IMR-90 (cell line): ENCODE measurements at places on chromosomes 11 and 22.

- DNase-seq: peak; percentile 71
- no peaks in the 10 kb centered on the region for H3K36me3 ChIP-seq
- H3K27me3 ChIP-seq: no peaks in the 10 kb centered on the region
- H3K27ac ChIP-seq: no peak overlapping the region
- no peaks in the 10 kb centered on the region for H3K4me1 ChIP-seq
- H3K4me3 ChIP-seq: no peak overlapping the region
Observed at GRCh38 chr11:109062445-109062844, 359.5 kb upstream of the C11orf87 start.

DNA sequence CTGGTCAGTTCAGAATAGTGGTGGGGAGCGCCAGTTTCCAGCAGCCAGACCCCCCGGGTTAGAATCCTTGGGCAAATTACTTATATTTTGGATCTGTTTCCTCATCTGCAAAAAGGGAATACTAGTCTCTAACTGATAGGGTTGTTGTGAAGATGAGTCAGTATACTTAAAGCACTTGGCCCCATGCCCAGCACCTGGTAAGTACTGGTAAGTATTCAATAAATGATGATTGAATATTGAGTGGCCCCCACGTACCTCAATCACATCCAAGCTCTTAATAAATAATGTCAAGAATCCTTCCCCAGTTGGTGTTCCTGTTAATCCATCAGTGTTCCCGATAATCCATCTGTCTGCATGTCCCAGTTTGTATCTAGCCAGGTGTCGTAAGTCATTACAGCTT, 12.1 kb downstream of the ACP2 start:
- H3K27ac ChIP-seq: no peak overlapping the region
- no peak overlapping the region for H3K4me3 ChIP-seq
- peaks cover 14% of the 10 kb centered on the region for H3K4me1 ChIP-seq
- peak; percentile 68 for DNase-seq

- peaks cover 78% of the 10 kb centered on the region for H3K36me3 ChIP-seq
- H3K4me3 ChIP-seq: no peak overlapping the region
- no peak for DNase-seq
- H3K27ac ChIP-seq: no peak overlapping the region
- no peaks in the 10 kb centered on the region for H3K27me3 ChIP-seq
Observed at GRCh38 chr22:50435291-50436014, 39.4 kb downstream of the SBF1 start.

DNA sequence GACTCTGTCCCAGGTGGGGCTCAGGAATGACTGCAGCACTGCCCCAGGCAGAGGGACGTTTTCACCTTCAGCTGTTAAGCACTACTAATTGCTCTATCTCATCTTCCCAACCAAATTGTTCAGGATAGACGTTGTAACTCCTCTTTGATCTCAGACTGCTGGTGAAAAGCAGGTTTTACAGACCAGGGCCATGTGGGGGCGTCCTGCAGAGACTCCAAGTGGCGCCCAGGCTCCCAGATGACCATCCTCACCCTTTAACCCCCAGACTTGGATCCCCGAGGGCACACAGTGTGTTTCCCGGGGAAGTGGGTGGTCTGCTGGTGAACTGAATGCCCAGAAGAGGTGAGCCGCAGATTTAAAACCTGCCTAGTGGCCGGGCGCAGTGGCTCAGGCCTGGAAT, 23.9 kb downstream of the FADD start:
- H3K36me3 ChIP-seq: no peaks in the 10 kb centered on the region
- H3K4me3 ChIP-seq: no peak overlapping the region
- H3K4me1 ChIP-seq: 0 out of 2 replicates have a peak, but pooled peaks cover 2% of the 10 kb centered on the region
- DNase-seq: no peak

GRCh38 chr11:60370811-60371298, 7.5 kb upstream of the MS4A7 start:
- no peaks in the 10 kb centered on the region for H3K4me1 ChIP-seq
- no peak overlapping the region for H3K4me3 ChIP-seq
- no peaks in the 10 kb centered on the region for H3K27me3 ChIP-seq
- DNase-seq: no peak

DNA sequence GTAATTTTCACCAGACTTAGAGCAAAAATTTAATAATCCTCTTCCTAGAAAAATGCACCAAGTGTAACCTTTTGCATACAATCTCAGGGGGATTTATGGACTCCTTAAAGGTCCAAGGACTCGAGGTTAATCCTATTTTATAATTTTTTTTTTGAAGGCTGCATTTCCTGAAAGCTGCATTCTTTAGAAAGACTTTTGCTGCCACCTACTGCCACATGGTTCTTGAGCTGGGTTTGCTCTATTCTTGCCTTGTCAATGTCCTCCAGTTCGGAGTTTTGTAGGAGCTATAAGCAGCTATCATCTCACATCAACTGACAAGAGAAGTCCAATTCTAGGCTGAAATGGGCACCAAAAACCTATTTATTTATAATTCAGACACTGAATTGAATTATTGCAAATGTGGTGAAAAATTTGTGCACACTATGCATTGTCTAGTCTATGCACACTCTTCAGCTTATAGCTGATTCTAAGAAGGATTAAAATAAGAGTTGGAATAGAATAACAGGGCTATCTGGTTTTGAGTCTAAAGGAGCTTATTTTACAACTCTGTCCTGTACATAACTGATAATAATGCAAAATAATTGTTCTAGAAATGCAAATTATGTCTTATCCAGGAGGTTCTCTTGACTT, 31.3 kb downstream of the TRAF6 start:
- H3K27me3 ChIP-seq: no peaks in the 10 kb centered on the region
- no peaks in the 10 kb centered on the region for H3K4me1 ChIP-seq
- no peak overlapping the region for H3K4me3 ChIP-seq
- no peak overlapping the region for H3K27ac ChIP-seq
- DNase-seq: peak; percentile 59
- peaks cover 1% of the 10 kb centered on the region for H3K36me3 ChIP-seq

DNA sequence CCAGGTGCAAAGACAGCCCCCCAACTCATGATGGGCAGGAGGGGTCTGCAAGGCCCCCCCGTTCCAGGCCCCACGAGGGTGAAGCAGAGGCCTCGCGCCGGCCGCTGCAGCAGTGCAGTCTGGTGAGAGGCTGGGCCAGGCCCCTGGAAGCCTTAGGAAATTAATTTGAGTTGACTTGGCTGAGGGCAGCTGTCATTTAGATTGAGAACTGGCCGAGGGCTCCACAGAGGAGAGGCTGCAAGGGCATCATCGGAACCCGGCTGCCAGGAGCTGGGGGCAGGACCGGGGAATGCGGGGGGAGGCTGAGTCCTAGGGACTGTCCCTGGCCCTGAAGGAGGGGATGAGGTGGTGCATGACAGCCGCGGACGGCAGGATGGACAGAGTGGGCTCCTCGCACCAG, 39.9 kb downstream of the MN1 start:
- peaks cover 14% of the 10 kb centered on the region; the same call in 1 of the 2 replicates for H3K36me3 ChIP-seq
- H3K4me3 ChIP-seq: no peak overlapping the region
- H3K27ac ChIP-seq: no peak overlapping the region
- DNase-seq: no peak
- H3K27me3 ChIP-seq: no peaks in the 10 kb centered on the region

GRCh38 chr22:35154937-35155387, 89.0 kb downstream of the ISX start:
- H3K36me3 ChIP-seq: no peaks in the 10 kb centered on the region
- H3K27me3 ChIP-seq: no peaks in the 10 kb centered on the region
- no peak overlapping the region for H3K4me3 ChIP-seq
- H3K4me1 ChIP-seq: no peaks in the 10 kb centered on the region

- peaks cover 39% of the 10 kb centered on the region for H3K27me3 ChIP-seq
- no peak overlapping the region for H3K27ac ChIP-seq
- DNase-seq: no peak
- no peaks in the 10 kb centered on the region for H3K4me1 ChIP-seq
Observed at GRCh38 chr22:36938028-36938425, 24.6 kb downstream of the CSF2RB start.

GRCh38 chr22:45769569-45770210, 98.1 kb downstream of the ATXN10 start:
- no peak overlapping the region for H3K4me3 ChIP-seq
- no peaks in the 10 kb centered on the region for H3K27me3 ChIP-seq
- H3K36me3 ChIP-seq: peaks cover 6% of the 10 kb centered on the region
- H3K4me1 ChIP-seq: no peaks in the 10 kb centered on the region

- H3K27me3 ChIP-seq: no peaks in the 10 kb centered on the region
- no peak overlapping the region for H3K27ac ChIP-seq
- H3K4me1 ChIP-seq: peaks cover 7% of the 10 kb centered on the region
- DNase-seq: no peak
- no peaks in the 10 kb centered on the region for H3K36me3 ChIP-seq
Observed at GRCh38 chr11:78261367-78261766, 72.6 kb downstream of the USP35 start.

- DNase-seq: no peak
- H3K4me1 ChIP-seq: no peaks in the 10 kb centered on the region
- no peak overlapping the region for H3K4me3 ChIP-seq
- no peaks in the 10 kb centered on the region for H3K36me3 ChIP-seq
- H3K27ac ChIP-seq: no peak overlapping the region
- no peaks in the 10 kb centered on the region for H3K27me3 ChIP-seq
Observed at GRCh38 chr11:63343130-63343529, 26.5 kb upstream of the SLC22A9 start.

DNA sequence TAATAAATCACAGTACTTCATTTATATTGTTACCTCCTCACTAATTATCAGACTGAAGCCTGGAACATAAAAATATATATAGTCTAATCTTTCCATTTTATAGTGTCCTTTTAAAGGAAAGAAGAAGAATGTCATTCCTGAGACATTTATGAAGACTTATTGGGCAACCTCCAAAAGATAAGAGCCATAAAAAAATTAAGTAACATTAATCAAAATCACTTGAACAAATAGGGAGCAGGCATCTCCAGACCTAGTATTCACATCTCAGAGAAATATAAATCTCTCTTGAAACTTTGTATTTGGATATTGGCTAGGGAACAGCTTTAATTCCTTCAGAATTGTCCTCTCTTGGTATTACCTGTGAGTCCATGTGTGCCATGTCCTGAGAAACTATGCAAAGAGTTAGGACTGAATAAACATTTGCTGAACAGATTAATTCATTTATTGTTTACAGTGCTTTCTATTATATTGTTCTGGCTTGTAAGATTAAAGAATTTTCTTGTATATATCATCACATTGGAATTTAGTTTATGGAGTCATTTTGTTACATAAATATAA, 530.5 kb upstream of the LRRC4C start:
- H3K4me1 ChIP-seq: no peaks in the 10 kb centered on the region
- no peak overlapping the region for H3K4me3 ChIP-seq
- no peak overlapping the region for H3K27ac ChIP-seq
- H3K27me3 ChIP-seq: no peaks in the 10 kb centered on the region
- no peak for DNase-seq

- H3K36me3 ChIP-seq: no peaks in the 10 kb centered on the region
- no peak overlapping the region for H3K4me3 ChIP-seq
- no peak overlapping the region for H3K27ac ChIP-seq
- no peaks in the 10 kb centered on the region for H3K4me1 ChIP-seq
- H3K27me3 ChIP-seq: no peaks in the 10 kb centered on the region
Observed at GRCh38 chr22:47382164-47382890, 619.9 kb downstream of the TBC1D22A start.
